T1000 (cell line): ENCODE measurements at places on chromosomes 1 and 21.

- no peak for DNase-seq
These were observed 232.5 kb downstream of the NCAM2 start for GRCh38 chr21:21230672-21231071.

DNA sequence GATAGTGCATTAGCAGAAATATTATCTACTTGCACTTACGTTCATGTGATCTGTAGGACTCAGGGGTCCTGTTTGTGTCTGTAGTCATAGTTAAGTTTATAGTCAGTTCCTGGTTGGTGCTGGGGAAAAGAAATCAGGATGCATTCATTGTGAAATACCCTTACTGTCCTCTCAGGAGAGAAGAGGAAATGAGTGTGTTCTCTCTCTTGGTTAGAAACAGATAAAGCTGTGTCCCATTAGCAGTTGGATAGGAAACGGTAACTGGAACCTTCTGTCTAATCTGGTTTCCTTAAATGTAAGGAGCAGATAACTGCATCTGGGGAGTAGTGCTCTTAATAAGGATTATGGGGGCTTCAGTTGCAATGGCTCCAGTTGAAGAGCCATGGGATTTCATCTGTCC, 8.9 kb downstream of the SDCCAG8 start:
- no peak for DNase-seq

GRCh38 chr1:54173681-54174080, 20.9 kb upstream of the CDCP2 start:
- no peak for DNase-seq

DNA sequence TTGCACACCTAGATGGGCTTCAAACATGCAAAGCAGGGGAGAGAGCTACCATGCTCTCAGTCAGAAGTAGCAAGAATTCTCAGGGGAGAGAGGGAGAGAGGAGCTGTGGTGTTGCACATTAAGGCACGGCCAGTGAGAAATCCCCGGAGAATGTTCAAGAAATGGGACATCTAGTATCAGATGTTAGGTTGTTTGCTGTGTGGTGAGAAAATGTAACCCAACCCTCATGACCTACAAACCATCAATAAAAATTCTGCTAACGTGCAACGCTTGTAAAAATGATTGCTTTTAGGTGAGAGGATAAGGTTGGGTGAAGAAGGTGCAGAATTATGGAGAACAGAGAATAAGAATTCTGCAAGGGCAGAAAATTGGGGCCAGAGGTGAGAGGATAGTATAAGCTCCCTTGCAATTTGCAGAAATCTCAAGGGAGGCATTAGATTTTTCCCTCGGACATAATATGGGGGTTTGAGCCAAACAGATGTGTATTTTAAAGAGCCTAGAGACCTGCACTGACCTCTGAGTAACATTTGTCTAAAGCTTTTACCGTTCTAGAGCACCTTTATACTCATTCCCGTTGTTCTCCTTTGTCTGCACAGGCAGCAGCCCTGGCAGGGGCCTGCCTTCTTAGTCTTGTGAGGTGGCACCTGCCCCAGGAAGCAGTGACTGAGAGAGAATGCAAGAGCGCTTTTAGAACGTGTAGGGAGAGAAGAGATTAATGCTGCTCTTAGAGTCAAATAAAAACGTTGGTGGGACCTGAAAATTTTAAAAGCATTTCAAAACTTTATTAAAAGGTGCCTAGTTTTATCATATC, 25.4 kb upstream of the KIAA0040 start:
- no peak for DNase-seq

DNA sequence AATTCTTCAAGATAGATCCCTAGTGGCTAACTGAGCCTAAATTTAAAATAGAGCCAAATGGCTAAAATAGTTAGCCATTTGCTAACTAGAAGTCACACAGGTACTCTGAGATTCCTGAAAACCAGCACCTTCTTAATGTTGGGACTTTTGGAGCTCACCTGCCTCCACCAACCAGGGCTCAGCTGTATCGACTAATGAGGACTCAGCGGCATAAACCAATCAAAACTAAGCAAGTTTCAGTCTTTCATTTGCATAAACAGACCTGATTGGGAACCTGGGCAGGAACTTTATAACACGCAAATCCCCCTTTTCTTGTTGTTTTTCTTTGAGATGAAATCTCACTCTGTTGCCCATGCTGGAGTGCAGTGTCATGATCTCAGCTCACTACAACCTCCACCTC, 28.5 kb downstream of the TNFRSF9 start:
- DNase-seq = no peak
